Stimulated activated CD4-positive, alpha-beta T cell treated with anti-CD3 and anti-CD28 coated beads, Interleukin-1b, Interleukin-23, amount 100 ng/mL, for 1 hour (primary cell): ENCODE measurements at places on chromosomes 3 and 15.

DNA sequence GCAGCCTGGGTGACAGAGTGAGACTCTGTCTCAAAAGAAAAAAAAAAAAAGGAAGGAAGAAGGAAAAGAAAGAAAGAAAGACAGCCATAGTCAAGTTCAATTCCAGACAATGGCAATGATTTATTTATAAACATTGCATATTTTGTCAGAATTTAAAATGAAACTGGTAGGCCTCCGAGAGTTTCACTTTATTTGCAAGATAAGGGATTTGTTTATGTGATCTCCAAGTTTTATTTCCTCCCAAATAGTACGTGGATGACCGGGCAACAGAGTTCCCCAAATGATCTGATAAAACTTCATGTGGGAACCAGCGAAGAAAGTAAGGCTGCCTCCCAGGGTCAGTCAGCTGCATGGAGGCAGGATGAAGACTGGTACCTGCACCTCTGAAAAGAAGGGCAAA, 28.6 kb upstream of the MOBP start:
- no peak for DNase-seq

GRCh38 chr3:126908752-126909275, 74.1 kb upstream of the PLXNA1 start:
- no peak for DNase-seq

DNA sequence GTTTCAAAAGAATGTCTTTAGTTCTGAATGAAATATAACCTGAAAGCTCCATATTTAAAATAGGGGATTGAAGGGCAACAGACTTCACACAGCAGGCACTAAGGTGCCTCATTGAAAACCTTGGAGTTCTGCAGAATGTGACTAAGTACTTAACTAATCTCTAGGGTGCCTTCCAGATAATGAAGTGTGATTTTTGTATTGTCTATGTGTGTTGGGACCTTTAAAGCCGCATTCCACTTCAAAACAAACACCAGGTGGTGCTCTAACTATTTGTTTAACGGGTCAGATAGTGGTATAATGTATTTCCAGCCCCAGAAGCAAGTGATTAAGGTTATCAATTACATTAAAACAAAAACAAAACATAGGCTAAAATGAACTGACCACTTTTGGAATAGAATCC, 28.0 kb downstream of the TFG start:
- no peak for DNase-seq

DNA sequence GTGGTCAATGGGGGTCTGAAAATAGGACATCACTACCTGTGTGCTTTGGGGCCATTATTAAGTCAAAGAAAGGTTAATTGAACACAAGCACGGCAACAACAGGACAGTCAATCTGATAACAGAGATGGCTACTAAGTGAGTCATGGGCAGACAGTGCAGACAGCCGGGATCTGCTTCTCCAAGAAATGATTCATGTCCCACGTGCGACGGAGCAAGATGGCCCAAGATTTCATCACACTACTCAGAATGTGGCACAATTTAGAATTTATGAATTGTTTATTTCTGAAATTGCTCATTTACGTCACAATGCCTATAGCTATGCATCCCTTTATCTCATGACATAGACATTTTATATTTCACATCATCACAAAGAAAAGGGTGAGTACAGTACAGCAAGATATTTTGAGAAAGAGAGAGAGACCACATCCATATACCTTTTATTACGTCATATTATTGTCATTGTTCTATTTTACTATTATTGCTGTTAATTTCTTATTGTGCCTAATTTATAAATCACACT, 770.6 kb upstream of the NR2F2 start:
- no peak for DNase-seq

- no peak for DNase-seq
Observed at GRCh38 chr3:183576487-183577107, 21.1 kb upstream of the KLHL6 start.

DNA sequence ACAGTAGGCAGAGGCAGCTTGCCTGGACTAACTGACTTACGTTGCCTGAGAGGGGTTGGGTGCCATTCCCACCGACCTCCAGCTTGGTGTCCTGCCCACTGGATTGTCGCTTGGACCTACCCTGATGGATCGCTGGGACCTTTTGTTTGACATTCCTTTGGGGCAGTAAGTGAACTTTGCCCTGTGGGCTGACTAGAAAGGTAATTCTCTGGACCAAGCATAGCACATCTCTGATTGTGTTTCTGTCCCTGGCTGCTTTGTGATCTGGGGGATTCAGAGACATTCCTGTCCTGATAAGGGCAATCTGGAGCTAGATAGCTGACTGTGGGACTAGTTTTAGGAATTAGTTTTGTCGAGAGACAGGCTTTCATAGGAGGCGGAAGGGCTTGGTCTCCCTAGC, 19.5 kb upstream of the IFT57 start:
- DNase-seq = no peak

GRCh38 chr3:172040078-172040980, 951 bp downstream of the FNDC3B start:
- DNase-seq = no peak

- no peak for DNase-seq
Observed at GRCh38 chr3:17664923-17665322, 77.5 kb downstream of the TBC1D5 start.

GRCh38 chr3:53645754-53646153, 151.3 kb downstream of the CACNA1D start:
- DNase-seq = no peak
